ENCODE measurements at places on chromosomes 7 and 10.

GRCh38 chr10:16020836-16021235 lies 160.5 kb upstream of the MINDY3 start:
- no peak for DNase-seq

GRCh38 chr7:47757921-47758411 lies 176.1 kb upstream of the TNS3 start:
- DNase-seq = no peak

- no peak for DNase-seq
Measured at GRCh38 chr7:135904282-135904681, 72.9 kb downstream of the MTPN start.

DNA sequence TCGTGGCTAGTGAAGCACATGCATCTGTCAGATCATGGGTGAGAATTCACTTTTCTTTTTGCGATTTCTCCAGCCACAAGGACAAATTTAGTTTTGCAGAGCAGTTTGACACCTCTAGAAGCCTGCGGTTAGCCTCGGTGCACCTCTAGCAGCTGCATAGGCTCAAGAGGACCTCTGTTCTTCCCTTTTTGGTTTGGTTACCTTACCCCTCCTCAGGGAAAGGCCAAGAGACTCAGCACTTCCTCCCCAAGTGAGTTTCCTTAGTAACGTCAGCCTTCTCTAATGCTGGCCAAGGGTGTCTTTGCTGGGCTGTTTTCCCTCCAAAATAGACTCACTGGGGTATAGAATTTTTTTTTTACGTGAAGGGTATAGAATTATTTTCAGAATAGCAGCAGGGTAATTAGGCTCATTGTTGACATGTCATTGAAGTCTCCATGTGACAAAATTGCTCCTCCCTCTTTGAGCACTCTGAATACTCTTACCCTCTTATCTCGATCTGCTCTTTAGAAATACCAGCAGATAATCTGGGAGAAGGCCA lies 97.8 kb downstream of the AUTS2 start:
- DNase-seq = no peak

GRCh38 chr10:132434405-132435005 lies 37.5 kb downstream of the PWWP2B start:
- no peak for DNase-seq

- no peak for DNase-seq
Measured at GRCh38 chr7:8227261-8227660, 34.7 kb downstream of the ICA1 start.

DNA sequence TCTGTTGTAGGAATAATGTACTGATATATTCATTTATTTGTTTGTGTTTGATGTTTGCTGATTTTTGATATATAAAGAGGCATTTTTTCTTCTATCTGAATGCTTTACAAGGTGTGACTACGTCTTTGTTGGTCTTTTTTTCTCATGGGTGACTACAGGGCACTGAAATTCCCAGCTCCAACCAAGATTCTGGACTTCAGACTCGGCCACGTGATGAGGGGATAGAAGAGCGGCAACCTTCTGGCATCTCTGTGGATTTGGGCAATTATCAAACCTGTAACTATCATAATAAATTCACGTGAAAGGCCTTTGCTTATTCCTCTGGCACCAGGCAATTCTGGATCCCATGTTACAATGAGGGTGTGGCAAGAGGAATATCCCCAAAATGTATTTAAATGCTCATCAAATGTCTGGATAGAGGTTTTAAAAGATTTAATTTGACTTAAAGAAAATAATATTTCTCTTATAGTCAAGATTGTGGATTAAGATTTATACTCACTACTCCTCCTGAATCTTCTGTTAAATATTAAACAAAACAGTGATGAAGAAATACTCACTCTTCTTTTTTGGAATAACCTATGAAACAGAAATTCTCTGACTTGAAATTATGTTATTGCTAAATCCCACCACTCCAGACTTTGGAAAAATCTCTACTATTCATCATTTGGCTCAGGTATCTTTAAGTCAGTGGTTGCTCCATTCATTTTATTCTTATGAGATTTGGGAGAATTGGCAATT lies 276.3 kb downstream of the GPR37 start:
- DNase-seq = no peak

GRCh38 chr10:130932326-130933007 lies 379.1 kb downstream of the TCERG1L start:
- DNase-seq = no peak

DNA sequence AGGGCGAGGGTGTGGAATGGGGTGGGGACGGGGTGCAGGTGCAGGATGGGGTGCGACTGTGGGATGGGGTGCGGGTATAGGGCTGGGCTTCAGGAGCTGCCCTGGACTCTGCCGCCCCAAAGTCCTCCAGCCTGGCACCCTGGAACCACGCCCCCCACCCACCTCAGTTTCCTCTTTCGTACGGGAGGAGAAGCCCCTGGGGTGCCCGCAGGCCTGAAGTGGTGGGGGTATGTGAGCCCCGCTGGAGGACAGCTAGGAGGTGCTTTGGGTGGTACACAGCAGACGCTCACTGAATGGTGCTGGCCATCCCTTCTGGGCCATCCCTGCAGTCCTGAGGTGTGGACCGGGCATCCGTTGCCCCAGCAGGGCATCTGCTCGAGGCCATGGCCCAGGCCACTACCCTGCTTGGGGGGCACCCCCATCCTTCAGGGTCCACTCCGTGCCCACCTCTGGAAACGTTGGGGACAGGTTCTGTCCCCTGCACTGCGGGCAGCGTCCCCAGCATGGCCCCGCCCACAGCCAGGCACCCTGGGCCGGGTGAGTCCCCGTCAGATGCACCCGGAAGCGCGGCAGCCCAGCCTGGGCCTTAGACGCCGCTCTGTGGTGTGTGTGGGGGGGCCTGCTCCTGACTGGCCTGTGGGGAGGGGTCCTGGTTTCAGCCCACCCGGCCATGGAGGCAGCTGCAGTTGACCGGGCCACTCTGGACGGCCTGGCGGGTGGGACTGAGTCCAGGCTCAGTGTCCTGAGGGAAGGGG lies 41.6 kb downstream of the UNCX start:
- no peak for DNase-seq

- DNase-seq = no peak
Measured at GRCh38 chr10:73218431-73219191, 28.4 kb downstream of the DNAJC9 start.

DNA sequence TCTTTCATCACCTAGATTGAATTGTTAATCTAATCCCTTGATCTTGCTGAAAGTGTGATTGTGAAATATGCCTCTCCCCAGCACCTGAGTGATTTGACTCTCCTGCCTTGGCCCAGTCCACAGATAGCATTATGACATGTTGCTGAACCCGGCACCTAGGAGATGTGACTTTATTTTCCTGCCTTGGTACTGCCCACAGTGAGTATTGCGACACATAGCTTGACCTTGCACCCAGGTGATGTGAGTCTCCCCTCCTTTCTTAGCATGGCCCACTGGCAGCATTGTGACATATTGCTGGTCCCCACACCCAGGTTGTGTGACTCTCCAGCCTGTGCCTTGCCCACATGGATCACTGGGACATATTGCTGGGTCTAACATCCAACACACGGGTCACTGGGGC lies 32.5 kb upstream of the ZNF107 start:
- no peak for DNase-seq

- DNase-seq = no peak
Measured at GRCh38 chr10:73517166-73517888, 21.5 kb upstream of the PPP3CB start.

DNA sequence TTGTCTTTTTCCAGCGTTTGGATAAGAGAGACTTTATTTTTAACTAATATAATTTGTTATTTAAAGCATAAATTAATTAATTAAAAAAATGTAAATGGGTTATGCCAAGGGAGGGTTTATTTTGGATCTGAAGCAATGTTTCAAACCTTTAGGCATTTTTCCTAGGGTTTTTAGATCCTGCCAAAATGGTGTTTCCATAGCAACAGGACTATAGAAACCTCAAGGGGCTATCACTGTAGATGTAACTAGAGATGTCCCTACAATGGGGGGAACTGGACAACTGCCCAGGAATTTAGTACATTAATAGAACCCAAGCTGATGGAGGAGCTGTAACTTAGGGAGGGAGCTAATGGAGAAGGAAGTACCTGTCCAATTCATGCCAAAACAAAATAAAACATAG lies 57.3 kb downstream of the SLC39A12 start:
- DNase-seq = no peak

- DNase-seq = no peak
Measured at GRCh38 chr10:661597-662222, 27.8 kb downstream of the DIP2C start.

DNA sequence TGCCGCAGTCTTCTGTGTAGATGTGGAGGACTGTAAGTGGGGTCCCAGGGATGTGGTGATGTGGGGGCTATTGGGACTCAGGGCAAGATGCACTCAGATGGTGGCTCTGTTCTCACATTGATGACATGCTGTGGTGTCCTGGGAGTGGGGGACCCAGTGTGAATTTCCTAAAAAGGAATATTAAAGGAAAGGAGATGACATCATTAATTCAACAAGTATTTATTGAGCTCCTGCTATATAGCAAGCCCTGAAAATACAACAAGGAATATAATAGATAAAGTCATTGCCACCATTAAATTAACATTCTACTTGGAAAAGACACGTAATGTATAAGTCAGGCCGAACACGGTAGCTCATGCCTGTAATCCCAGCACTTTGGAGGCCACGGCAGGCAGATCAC lies 61.9 kb upstream of the MNX1 start:
- DNase-seq = no peak

GRCh38 chr10:19947215-19947614 lies 131.0 kb downstream of the PLXDC2 start:
- DNase-seq = no peak

- no peak for DNase-seq
Measured at GRCh38 chr10:112360308-112361270, 13.3 kb upstream of the ACSL5 start.
